ENCODE measurements at places on chromosomes 3 and 15.

DNA sequence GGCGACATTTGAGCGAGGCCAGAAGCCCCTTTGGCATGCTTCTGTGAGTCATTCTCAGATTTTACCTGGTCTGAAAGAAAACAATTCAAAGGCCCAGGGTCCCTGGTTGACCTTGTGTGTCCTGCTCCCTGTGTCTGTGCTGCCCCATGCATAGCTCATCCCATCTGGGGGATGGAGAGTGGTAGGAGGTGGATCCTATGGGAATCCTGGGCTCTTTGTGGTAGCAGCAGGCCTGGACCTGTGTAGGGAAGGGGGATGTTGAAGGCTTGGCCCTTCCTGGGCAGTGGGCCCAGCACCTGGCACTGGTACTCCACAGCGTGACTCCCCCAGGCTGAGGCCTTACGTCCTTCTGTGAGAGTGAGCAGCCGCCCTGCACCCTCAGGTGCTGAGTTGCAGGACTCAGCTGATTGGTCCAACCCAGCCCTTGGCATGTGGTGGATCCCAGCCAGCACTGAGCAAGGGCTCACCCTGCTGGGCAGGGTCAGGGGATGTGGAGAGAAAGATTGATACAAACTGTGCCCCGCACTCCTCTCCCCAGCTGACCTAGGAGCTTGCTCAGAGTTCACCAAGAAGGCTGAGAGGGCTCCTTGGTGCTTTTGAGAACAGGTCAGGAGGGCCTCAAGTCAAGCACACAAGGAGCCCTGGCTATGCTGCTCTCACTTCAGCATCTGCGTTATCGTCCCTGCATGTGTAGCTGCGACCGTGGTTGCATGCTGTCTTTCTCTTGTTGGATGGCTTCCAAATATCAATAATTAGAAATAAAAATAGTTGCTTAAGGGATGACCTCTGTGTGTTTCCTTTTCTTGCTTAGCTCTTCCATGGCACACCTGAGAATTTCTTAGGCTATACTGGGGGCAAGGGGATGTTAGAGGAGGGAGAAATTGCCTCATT lies 21.4 kb upstream of the JMJD7 start:
- DNase-seq, result no peak

DNA sequence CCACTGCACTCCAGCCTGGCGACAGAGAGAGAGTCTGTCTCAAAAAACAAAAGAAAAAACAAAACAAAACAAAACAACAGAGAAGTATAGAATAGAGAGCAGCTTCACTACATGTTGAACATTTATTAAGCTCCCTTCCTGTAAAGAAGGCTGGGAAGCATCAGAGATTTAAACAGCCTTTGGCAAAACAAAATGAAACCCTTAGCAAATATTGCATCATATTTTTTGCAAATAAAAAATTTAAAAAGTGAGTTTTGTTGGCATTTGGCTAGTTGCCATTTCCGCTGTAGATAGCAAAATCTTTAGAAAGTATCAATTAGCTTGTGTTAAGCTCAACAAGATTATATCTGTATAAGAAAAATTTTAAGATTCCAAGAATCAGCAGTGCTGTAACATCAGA lies 151.2 kb downstream of the SERPINI1 start:
- no peak for DNase-seq

GRCh38 chr15:96166223-96167200 lies 164.0 kb upstream of the NR2F2 start:
- no peak for DNase-seq

GRCh38 chr3:21991061-21991460 lies 240.1 kb upstream of the ZNF385D start:
- no peak for DNase-seq

- no peak for DNase-seq
Measured at GRCh38 chr15:95864467-95864886, 466.0 kb upstream of the NR2F2 start.

DNA sequence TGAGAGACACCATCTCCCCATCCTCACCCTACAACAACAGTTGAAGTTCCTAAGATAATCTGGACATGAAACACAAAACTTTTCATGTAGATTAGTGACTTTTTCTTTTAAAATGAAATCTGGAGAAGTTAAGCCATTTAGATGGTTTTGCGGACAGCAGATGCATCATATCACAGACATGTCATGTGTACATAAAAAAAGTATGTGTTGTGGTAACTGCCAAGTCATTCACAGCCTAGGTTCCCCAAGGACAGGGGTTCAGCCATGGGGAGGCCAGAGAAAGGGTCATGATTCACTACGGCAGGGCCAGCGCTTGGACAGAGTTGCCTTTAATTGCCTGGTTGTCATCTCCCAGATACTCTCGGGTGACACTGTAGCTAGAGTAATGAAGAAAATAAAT lies 163.2 kb downstream of the PDZRN3 start:
- DNase-seq, result peak; percentile 42

DNA sequence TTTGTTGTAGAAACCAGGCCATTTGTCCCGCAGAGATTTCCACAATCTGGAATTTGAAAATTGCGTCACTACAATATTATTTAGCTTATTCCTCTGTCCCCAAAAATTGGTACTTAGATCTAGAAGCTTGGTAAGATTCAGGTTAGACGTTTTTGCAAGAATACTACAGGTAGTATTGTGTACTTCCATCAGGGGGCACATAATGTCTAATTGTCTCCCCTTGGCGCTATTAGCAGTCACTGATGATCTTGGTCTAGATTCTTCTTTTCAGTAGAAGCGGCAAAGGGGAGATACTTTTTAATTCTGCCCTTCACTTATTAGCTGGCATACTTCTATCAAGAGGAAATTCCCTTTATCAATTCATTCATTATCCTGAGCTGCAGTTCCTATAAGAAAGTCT lies 42.6 kb upstream of the TRIM42 start:
- no peak for DNase-seq

DNA sequence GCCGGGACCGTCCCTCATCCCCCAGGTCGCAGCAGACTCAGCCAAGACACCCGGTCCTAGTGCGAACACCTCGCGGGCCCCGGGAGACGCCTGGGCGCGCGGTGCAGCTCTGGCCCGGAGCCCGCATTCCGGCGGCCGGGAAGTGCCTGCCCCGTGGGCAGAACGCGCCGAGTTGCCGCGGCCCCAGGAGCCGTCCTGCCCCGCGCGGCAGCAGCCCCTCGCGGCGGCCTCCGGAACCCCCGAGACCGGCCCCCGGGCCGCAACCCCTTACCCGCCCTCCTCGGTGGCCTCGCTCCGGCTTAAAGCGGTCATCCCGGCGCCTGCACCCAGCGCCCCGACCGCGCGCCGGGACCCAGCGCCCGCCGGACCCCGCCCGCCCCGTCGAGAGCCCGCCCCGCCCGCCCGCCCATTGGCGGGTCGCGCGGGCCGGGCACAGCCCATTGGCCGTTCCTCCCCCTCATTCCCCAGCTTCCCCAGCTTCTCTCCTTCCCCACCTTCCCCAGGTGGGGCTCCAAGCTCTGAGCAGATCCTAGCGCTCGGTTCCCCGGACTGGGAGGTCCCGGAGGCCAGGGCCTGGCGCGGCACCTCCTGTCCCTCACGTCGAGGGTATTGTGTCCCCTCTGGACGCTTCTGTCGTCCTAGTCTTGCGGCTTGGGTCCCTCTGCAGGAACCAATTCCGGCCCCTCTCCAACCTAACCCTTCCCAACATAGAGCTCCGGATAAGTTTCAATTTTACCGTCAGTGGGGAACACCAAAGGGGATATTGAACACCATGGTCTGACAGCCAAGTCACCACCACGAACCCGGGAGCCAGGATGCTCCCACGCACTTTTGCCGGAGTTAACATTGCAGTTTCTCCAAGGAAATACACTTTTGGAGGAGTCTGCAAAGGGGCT lies at the start of gene GRAMD2A:
TSS of gene GRAMD2A (minus strand) at position 328 of the 896 bp plus-strand sequence.
- no peak for DNase-seq

DNA sequence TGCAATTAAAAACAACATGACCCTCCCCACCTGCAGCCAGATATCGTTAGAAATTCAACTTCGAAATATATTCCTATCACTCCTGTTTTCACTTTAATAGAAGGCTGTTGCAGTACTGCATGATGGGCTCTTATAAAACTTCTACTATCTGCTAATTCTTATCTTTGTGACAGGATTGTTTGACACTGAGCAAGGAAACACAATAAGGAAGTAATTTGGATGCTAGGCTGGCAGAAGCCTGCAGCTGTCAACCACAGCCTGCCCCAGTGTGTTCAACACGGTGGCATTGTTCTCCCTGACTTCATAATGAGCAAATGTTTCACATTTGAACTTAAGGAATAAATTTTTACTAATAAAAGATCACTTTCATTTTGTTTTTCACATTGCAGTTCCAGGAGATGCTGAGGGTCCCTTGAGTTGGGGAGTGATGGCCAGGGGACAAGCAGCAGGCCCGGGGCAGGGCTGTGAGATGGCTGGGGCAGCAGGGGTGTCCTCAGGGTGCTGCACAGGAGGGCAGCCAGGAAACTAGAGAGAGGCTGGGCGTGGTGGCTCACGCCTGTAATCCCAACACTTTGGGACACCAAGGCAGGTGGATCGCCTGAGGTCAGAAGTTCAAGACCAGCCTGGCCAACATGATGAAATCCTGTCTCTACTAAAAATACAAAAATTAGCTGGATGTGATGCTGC lies 64.8 kb upstream of the SEC61A1 start:
- DNase-seq, result no peak

GRCh38 chr15:69149803-69150202 lies 10.6 kb upstream of the GLCE start:
- DNase-seq, result no peak

- peak; percentile 57 for DNase-seq
Measured at GRCh38 chr3:99753268-99753975, 64.2 kb upstream of the CMSS1 start.

DNA sequence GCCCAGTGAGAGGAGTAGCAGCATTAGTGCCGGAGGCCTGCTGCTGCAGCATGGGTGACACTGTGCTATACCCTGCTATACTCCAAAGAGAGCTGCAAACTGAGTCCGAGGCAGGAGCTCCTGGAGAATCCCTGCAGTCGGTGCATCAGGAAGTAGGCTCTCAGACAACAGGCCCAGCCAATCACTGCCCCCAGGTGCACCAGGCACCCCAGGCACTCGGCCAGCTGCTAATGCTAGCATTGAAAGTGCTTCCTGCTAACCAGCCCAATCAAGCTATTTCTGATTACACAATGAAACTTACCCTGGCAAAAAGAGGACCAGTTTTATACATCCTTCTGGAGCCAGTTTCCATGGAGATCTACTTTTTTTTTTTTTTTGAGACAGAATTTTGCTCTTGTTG lies 45.6 kb upstream of the IREB2 start:
- DNase-seq, result no peak
